T-helper 9 cell (primary cell): ENCODE measurements at places on chromosomes 16 and 17.

DNA sequence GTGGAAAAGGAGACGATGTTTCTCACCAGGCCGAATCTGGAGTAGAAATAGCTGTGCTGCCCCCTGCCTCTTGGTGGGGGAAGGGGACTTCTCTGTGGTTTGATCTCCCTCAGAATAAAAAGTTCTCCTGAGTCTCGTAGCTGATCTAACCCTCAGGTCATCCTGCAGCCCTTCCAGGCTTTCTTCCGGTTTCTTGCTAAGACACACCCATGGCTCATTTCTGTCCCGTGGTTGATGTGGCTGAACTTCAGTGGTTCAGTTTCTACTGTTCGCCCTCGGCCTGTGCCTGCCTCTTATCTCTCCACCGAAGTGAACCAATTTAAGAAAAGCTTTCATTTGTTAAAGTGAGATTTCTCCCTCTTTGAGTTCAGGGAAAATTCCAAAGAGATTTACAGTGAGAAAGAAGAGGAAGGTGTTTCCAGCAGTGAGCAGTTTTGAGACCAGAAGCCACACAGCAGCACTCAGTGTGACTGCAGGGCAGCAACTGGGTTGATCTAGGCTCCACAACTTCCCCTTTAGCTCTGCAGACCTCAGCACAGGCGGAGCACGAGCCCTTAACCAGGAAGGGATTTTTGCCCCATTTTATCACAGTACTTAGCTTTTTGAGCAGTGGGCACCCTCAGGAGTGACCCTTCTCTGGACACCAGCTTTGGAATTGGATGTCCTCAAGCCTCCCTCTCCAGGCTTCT lies 34.9 kb upstream of the CACNG5 start:
- no peak for DNase-seq

- DNase-seq: no peak
Observed at GRCh38 chr16:88060524-88061219, 109.4 kb downstream of the BANP start.

- no peak for DNase-seq
Observed at GRCh38 chr17:16930571-16931317, 41.2 kb downstream of the TNFRSF13B start.

DNA sequence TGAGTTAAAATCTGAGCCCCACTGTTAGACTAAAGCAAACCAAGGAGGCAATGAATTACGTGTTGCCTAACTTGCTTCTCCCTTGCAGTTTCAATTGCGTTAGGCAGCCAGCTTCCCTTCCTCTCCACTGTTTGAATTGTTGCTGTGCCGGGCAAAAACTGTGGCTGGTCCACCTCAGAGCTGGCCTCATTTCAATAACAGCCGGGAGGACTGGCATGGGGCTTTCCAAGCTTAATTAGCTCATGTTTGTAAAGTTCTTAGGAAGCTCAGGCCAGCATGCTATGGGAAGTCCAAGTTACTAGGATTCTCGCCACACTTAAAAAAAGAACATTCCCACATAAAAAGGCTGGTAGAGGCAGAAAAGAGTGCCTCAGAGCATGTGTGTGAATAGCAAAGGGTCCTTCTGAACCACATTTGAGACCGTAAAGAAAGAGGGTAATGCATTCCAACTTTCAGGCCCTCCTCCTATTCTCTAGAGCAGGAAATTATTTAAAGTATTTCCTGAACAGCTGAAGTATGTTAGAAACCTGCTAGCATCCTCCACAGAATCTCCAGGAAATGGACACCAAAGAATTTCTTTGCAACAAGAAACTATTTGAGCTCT lies 79.0 kb upstream of the SMURF2 start:
- DNase-seq: no peak

DNA sequence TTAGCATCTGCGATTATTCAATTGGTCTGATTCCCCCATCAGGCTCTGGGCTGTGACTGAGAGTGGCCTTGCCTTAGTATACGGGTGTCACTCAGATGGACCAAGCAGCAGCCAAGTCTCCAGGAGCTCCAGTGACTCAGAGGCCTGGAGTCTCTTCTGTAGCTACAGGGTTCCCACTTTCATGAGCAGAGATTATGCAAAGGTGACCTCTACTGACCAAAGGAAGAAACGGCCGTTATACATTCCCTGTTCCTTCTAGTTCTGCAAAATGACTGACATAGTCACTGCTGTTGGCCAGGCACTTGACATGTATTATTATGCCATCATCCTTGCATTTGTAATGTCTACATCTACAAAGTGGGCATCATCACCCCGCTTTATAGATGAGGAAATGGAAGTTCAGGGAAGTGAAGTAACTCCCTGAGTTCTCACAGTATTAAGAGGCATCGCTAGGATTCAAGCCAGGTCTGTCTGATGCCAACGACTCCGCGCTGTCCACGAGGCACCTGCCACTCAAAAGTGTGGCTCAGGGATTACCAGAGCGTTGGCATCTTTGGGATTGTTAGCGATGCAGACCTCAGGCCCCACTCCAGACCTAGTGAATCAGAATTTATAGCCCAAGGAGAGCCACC lies 23.3 kb downstream of the SLC38A7 start:
- no peak for DNase-seq

- no peak for DNase-seq
Observed at GRCh38 chr16:27491894-27492587, 57.7 kb downstream of the GTF3C1 start.

- DNase-seq: peak; percentile 32
Observed at GRCh38 chr16:70253291-70254106, 1.8 kb upstream of the EXOSC6 start.

DNA sequence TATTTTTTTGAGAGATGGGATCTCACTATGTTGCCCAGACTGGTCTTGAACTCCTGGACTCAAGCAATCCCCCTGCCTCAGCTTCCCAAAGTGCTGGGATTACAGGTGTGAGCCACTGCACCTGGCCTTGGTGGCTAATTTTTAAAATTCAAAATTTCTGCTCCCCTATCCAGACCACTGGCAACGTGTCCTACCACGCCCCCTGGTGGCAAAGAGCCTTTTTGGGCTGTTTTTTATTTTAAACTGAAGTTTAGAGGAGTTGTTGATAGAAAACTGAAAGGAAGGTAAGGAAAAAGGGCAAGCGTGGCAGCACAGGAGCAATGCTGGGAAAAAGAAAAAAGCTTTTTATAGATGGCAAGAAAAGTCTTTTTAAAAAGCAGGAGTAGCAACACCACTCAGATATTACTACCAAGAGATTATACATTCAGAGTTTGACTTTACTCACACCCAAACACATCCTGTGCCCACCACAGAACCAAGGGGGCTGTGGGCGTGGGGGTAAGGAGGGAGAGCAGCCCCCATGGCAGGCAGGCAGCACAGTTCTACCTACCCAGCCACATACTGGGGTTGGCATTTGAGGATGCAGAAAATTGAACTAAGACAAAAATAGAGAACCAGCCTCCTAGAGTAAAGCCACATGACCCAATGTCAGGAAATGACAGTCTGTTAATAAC lies 4.2 kb upstream of the MXRA7 start:
- peak; percentile 83 for DNase-seq

DNA sequence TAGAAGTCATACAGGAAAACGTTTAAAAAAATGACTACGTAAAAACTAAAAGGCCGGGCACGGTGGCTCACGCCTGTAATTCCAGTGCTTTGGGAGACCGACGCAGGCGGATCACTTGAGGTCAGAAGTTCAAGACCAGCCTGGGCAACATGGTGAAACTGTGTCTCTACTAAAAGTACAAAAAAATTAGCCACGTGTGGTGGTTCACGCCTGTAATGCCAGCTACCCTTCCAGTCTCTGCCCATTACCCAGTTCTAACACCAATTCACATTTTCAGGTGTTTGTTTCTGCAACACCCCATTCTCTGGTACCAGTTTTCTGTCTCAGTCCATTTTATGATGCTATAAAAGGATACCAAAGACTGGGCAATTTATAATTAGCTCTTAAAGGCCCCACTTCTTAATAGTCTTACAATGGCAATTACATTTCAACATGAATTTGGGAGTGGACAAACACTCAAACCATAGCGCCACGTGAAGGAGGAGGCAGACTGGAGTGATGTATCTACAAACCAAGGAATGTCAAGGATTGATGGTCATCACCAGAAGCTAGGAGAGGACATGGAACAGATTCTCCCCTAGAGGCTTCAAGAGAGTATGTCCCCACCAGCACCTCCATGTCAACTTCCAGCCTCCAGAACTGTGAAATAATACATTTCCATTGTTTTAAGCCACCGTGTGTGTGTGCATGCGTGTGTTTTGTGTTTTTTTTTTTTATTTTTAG lies 791 bp upstream of the C17orf75 start:
- no peak for DNase-seq

DNA sequence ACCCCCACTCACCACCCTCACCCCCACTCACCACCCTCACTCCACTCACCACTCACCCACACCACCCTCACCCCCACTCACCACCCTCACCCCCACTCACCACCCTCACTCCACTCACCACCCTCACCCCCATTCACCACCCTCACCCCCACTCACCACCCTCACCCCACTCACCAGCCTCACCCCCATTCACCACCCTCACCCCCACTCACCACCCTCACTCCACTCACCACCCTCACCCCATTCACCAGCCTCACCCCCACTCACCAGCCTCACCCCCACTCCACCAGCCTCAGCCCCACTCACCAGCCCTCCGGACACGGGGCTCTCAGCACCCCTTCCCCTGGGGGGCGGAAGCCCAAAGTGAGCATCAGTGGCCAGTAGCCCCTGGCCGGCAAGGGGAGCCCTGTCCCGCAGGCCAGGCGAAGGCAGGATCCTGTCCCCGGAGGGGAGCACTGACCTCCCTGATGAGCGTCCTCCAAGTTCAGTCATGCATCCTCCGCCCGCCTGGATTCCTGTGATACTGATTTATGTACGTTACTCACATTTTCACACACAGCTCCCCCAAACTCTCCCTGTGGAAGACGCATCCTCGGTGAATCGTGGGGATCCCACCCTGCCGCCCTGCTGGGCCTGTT lies 18.0 kb upstream of the C1QTNF8 start:
- no peak for DNase-seq

DNA sequence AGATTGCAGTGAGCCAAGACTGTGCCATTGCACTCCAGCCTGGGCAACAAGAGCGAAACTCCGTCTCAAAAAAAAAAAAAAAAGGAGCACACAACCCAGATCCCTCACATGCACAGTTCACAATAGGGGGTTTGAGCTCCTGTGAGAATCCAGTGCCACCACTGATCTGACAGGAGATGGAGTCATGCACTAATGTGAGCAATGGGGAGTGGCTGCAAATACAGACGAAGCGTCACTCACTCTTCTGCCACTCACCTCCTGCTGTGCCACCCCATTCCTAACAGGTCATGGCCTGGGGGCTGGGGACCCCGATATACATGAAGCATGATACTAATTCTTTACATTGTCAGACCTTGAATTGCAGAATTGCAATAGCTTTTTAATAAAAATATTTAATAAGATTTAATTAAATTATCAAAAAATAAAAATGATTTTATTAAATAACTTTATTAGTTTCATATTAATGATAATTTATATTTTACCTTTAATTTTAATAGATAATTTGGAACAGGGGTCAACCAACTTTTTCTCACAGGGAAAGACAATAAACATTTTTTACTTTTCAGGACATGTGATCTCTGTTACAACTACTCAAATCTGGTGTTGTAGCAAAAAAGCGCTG lies 171.4 kb downstream of the COPRS start:
- DNase-seq: no peak

GRCh38 chr17:8392274-8392673 lies 5.4 kb downstream of the RNF222 start:
- no peak for DNase-seq

- no peak for DNase-seq
Observed at GRCh38 chr16:73058221-73058615, 10.3 kb upstream of the ZFHX3 start.
